ENCODE measurements at places on chromosomes 4 and X.

- DNase-seq = no peak
These were observed 127.0 kb downstream of the ZNF330 start for GRCh38 chr4:141347684-141348083.

- DNase-seq = peak; percentile 68
These were observed 22.5 kb downstream of the MED28 start for GRCh38 chr4:17636696-17637622.

GRCh38 chr4:188008377-188008776, 12.8 kb downstream of the ZFP42 start:
- DNase-seq = no peak

- DNase-seq = no peak
These were observed 47.3 kb upstream of the GAB1 start for GRCh38 chr4:143289370-143289769.

GRCh38 chr4:48706736-48707135, 73.3 kb downstream of the FRYL start:
- no peak for DNase-seq

DNA sequence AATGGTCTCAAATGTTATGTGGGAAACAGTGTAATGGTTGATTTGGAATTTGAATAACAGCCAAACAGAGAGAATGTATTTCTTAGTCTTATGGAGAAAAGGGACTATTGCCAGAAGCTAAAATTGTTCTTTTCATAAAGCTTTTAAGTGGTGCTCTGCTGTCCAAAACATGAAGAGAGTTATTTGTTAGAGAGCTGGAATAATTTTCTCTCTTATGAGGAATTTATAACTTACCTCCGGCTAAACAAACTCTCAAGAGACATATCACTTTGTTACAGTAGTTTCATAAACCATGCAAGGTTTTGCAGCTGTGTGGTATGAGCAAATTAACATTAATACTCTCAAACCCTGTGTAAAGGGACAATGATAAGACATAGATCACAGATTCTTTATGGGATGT, 28.6 kb downstream of the SULT1B1 start:
- no peak for DNase-seq

DNA sequence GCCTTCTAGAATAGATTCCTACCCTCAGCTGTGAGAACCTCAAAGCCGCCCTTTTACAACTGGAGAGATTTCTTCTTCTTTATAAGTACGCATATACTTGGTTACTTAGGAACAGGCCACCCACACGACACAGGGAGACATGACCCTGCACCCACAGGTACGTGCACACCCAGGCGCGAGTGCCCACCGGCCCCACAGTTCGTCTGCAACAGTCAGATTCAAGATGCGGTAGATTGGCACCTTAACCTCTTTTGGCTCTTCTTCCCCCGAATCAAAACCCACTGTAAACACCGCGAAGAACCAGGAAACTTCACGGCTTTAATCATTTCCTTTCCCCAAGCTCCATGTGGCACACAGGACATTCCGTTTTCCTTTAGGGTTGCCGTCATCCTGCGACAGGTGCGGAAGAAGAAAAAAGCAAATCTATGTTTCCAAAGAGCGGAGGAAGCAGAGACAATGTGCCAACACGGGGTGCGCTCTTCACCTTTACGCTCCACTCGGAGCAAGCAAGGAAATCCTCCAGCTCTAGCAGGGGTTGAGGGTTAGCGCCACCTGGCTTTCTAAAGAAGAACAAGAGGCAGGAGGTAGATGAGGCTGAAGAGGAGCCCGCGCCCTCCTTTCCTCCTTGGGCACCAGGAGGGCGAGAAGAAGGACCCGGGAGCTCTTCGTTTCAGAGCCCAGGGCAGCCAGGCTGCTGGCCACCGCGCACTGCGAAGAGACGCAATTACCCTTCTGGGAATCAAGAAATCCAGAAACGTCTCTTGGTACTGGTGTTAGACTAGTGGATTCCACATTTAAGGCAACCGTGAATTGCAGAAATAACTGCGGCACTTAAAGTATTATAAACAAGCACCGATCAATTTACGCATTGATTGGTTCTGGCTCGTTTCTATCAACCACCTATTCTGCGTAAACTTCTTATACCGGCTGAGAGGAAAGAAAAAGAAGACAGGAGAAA, 35.7 kb downstream of the HAND2 start:
- no peak for DNase-seq

GRCh38 chrX:69076088-69076487, 89.2 kb downstream of the PJA1 start:
- no peak for DNase-seq

DNA sequence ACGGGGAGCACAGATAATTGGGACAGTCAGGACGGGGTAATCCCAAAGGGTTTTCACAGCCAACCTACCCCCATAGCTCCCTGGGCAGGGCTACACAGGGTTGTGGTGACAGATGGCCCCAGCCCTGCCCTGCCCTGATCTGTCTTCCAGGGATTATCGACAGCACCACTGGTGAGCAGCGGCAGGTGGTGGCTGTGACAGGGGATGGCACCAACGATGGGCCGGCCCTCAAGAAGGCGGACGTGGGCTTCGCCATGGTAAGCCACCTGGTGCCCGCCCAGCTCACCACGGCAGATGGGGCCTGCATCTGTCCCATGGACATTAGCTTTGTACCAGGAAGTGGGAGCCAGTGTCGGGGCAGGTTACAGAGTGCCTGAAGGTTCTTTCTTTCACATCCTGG, 39.3 kb downstream of the ATP2B3 start:
- no peak for DNase-seq

GRCh38 chr4:4524364-4524763, 17.5 kb downstream of the STX18 start:
- peak; percentile 33 for DNase-seq

GRCh38 chrX:1231850-1232465, 19.5 kb upstream of the CRLF2 start:
- no peak for DNase-seq

- DNase-seq = no peak
These were observed 77.8 kb downstream of the CLDN22 start for GRCh38 chr4:183242291-183242690.

GRCh38 chr4:47718696-47719095, 119.2 kb downstream of the CORIN start:
- DNase-seq = no peak

- DNase-seq = no peak
These were observed 201.8 kb upstream of the LEF1 start for GRCh38 chr4:108370291-108371141.

GRCh38 chr4:155693015-155693663, 26.5 kb downstream of the GUCY1A1 start:
- DNase-seq = no peak

DNA sequence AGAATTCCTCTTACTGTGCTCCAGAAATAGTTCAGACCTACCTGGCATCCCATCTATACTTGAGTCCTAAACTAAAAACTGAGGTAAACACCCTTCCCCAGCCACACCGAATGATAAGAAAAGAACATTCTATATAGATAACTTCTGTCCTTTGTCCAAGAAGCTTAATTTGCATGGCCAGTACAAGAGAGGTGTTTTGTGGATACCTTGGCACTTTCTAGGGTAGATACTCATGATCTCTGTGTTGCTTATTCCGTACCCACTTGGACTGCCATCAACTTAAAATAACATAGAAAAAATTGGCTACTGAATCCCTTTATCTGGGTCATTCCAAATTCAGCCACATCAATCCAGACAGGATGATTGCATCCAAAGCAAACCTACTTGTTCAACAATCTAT, 1050.4 kb downstream of the STIM2 start:
- no peak for DNase-seq

- no peak for DNase-seq
These were observed 60.4 kb upstream of the TAF9B start for GRCh38 chrX:78199851-78200250.

Data from CD4-positive, CD25-positive, alpha-beta regulatory T cell (primary cell).